ENCODE measurements at places on chromosomes 2 and 18.

DNA sequence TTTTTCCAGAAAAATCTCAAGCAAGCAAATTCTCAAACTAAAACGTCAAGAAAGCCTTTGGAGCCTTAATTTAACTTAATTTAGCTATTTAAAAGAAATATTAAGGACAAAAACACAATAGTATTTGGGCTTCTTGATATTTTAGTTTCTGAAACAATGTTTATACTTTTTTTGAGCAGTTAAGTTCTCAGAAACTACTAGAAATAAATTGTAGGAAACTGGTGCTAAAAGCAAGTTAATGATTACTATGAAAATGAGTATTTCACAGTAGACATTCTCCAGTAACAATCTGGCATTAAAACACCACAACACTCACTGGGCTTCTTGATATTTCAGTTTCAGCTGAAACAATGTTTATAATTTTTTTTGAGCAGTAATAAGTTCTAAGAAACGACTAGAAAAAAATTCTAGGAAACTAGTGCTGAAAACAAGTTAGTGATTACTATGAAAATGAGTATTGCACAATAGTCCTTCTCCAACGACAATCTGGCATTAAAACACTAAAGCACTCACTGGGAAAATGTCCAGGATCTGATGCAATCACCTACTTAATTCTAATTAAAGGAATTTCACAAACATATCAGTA is 45.1 kb downstream of the TRAK2 start:
- DNase-seq = no peak

- DNase-seq = peak; percentile 46
Observed at GRCh38 chr2:119174216-119174992, 15.9 kb upstream of the C1QL2 start.

DNA sequence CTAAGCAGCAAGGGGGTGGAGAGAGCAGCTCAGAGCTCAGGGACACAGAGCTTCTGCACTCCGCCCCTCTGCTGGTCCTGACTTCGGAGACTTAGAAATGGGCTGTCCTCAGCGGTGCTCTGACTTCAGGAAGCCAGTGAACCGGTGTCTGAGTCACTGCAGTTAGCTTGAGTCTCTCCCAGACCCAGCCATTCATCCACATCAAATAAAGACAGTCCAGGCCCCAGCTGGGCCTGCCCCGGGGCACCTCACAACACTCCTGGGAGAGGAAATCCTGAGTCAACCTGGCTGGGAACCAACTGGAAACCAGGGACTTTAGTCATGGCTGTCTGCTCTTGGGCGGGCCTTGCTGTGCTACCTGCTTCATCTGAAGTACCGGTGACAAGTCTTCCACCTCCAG is 5.4 kb upstream of the ITGB6 start:
- no peak for DNase-seq

DNA sequence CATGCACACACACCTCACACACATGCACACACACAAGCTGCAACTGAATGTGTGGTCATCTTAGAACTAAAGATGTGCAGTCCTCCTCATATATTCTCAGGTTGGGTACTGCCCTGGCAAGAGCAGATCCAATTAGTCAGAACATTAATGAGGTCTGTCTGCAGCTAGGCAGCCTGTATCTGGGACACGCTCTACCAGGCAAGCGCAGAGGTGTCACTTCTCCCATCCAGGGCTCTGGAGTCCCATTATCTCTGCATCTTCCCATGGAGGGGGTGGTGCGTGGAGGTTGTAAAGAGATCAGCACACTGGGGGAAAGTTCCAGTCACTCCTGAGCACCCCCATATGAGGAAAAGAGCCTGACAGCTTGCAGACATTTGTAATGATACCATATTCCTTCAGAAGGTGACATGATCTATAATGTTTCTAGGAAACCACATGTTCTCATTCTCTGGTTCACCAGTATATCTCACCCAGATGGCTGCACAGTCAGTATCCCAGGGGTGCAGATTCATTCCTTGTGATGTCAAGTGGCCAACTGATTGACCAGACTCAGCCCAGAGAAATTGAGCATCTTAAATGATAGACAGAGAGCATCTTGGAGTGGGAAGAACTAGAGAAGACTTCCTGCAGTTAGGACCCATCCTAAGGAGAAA is 95.4 kb downstream of the RTN4 start:
- DNase-seq = no peak

GRCh38 chr18:62399781-62400308 is 74.7 kb downstream of the TNFRSF11A start:
- no peak for DNase-seq

DNA sequence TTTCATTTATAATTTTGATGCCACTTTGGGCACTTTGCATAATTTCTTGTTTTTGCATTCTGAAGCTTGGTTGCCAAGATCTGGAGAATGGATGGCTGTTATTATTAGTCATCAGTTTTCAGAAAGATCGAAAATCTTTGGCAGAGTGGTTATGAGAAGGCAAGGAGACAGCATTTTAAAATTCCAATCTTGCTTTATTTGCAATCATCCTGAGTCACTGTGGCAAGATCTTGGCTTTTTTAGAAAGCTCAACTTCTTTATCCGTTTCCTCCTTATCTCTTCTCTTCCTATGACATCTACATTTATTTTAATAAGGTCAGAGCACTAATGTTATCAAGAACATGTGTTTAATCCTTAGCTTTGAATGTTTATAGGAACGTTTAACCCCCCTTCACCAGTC is 31.1 kb upstream of the EIF2AK3 start:
- DNase-seq = no peak

DNA sequence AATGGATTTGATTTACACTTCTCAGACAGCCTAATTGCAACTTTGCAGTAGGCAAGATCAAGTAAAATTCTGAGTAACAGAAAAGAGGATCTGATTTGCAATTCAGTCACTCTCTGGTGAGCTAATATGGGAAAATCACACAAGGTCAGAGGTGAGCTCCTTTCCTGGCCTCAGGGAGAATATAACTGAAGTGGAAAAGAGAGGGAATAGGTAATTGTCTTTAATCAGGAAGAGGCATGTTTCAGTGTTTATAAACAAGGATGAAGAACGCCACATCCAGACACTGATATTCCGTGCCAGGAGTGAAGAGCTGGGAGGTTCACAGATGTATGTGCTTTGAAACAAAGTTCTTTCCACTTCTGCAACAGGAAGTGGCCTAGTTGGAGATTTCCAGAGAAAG is 127.1 kb downstream of the ETAA1 start:
- DNase-seq = no peak

- DNase-seq = no peak
Observed at GRCh38 chr2:20514596-20515269, 67.9 kb downstream of the RHOB start.

GRCh38 chr2:126507425-126507911 is 148.5 kb upstream of the GYPC start:
- no peak for DNase-seq

DNA sequence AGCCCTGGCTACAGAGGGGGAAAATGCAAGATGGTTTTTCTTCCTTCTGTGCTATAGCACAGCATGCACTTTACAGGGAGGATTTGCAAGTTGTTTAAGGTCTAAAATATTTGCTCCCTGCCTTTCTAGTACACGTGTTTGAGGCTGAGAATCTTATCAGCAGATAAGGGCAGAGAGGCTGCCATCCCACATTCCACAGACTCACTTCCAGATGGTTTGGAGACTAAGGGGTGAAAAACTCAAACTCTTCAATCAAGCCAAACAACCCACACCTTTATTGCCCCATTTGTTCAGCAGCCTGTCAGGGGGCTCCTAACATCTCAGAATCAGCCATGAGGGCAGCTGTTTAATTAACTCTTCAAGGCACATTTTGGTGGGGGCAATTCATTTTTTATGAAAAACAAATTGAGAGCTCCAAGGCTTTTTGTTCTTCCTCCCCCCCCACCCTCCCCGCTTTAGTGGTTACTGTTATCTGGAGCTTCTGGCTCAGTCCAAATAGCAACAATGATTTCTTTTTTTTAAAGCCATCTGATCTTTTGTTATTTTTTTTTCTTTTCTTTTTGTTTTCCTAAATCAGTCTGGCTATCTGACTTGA is 242.6 kb upstream of the NT5C1B start:
- DNase-seq = no peak

All from GM18507 (cell line).